ENCODE measurements at places on chromosomes 16 and 17.

DNA sequence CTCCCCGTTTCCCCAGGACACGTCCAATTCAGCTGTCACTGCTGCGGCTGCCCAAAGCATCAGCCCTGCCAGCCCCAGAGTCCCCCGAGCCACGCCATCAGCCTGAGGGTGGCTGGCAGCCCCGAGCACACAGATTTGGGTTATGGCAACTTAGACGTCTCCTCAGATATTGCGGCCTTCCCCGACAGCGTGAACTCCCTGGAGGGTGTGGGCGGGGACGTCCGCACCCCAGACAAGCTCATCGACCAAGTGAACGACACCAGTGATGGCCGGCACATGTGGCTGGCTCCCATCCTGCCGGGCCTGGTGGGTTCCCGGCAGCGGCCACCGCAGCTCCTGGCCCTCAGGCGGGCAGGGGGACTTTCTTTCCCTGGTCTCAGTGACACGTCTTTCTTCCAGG, 224.8 kb downstream of the KATNIP start:
- DNase-seq = no peak

GRCh38 chr17:40612599-40613244, 34.9 kb downstream of the SMARCE1 start:
- no peak for DNase-seq

DNA sequence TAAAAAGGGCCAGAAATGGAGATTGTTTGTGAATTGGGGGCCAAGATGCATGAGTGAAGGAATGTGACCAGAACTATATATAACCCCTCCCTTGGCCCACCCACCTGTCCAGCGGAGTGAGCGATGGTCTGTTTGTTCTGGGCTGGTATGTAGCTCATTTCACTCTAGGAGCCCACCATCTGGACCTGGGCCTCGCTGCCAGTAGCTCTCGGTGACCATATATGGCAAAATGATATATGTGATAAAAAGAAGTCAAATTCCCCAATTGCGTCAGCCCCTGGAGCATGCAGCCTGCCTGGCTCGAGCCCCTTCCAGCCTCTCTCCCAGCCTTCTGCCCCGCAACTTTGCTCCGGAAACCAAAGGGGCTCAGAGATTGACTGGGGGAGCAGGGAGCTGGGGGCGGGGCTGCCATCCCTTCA, 47.3 kb downstream of the CCDC42 start:
- no peak for DNase-seq

- DNase-seq = peak; percentile 47
Observed at GRCh38 chr16:8946544-8946943, 17.2 kb downstream of the USP7 start.

GRCh38 chr17:28001149-28001548, 41.3 kb upstream of the NLK start:
- DNase-seq = no peak

- DNase-seq = no peak
Observed at GRCh38 chr16:89722392-89723278, 1.3 kb downstream of the ZNF276 start.

DNA sequence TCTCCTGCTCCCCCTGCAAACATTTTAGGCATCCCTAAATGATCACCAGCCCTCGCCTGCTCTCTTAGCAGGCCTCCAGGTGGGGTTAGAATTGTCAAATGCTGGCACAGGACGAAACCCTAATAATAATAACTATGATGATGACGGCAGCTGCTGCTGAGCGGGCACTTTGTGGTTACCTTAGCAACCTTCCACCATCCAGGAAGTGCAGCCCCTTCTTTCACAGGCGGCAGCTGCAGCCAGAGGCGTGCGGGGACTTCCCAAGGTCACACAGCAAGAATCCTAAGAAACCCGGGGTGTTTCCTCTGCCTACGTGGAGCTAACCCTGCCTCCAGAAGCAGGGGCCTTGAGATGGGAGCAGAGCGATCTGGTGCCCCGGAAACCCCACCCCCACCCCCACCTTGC, 22.4 kb upstream of the EIF1 start:
- peak; percentile 14 for DNase-seq

DNA sequence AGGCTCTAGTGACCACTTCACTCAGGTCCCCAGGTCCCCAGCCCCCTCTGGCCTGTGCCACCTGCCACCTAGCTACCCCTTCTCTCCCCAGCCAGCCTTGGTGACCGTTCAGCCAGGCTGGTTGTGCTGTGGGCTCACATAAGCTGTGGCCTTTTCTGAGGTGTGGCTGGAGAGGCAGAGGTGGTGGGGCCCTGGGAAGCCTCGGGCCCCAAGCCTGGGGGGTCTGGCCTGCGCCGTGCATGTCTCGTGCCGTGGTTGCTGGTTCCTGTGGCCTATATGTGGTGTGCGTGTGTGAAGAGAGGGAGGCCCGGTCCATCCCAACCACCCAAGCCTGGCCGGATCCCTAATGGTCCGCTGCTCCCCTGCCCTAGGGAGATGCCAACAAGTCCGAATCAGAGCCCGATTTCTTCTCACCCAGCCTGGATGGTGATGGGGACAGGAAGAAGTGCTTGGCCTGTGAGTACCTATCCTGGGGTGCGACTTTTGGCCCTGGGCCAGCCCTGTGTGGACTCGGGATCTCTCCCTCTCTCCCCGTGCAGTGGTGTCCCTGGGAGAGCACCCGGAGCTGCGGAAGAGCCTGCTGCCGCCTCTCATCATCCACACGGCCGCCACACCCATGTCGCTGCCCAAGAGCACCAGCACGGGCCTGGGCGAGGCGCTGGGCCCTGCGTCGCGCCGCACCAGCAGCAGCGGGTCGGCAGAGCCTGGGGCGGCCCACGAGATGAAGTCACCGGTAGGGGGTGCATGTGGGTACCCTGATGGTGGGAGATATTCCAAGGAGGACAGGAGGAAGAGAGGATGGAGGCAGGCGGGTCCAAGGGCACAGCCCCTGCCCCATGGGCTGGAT, 35.9 kb downstream of the CACNA1G start:
- DNase-seq = no peak

GRCh38 chr17:77999413-78000173, 41.1 kb downstream of the TNRC6C start:
- DNase-seq = no peak

DNA sequence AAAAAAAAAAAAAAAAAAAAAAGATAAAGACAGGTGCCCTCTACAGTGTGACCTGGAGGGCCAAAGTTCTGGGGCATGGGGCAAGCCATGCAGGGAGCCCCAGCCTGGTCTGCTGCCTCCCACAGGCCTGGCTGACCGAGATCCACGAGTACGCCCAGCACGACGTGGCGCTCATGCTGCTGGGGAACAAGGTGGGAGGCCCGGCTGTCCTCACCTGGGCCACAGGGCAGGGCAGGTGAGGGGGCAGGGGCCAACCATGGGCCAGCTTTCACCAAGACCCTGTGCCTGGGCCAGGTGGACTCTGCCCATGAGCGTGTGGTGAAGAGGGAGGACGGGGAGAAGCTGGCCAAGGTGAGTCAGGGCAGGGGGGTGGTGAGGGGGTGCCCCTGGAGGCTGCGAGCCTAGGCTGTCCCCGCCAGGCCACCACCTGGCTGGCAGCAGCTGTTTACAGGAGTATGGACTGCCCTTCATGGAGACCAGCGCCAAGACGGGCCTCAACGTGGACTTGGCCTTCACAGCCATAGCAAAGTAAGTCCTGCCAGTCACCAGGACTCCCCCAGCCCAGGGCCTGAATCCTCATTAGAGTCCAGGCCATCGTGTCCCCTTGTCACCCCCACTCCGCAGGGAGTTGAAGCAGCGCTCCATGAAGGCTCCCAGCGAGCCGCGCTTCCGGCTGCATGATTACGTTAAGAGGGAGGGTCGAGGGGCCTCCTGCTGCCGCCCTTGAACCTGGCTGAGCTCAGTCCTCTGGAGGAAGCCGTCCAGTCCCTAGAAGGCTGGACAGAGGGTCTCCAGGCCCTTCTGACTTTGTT, 2.7 kb upstream of the TRAF7 start:
- DNase-seq = no peak

DNA sequence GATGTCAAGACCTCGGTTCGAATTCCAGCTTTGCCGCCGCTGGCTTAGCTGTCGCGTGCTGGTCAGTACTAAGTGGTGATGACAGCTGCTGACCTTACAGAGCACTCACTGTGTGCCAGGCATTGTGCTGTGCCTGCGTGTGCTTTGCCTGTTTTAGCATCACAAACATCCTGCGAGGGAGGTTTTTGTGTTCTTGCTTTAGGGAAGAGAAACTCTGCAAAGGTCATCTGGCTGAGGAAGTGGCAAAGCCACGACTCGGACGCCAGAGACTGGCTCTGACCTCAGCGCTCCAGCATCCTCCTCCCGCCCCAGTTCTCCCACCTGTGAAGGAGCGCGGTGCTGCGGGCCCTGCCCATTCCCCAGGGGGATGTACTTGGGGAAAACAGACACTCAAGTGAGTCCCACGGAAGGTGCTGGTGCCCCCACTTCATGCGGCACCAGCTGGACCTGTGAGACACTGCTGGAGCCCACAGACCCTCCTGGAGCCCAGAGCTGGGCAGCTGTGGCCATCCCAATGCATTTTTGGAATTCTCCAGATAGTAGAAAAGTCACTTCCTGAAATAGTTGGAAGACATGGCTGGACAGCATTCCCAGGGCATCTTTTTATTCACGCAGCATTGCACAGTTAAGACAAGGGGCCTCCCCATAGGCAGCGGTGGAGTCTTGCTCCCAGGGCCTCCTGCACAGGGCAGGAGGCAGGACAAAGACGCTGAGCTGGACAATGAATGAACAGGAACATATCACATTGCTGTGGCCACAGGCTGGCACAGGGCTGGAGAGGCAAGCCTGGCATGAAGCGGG, 20.0 kb upstream of the HERPUD1 start:
- DNase-seq = no peak

DNA sequence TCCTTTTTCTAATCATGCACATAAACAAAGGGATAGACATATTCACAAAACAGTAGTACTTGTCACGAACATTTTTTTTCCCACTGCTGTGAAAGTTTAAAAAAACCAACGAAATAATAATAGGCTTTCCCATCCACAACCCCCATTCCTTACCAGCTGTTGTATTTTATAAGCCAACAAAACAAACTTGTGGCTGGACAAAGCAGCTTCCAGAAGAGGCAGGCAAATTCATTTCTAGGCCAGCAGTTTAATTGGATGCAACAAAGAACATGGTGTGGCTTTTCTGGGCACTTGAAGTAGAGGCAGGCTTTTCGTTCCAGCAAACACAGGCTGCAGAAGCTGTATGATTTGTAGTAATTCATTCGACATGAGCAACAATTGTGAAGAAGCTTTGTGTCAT, 56.0 kb upstream of the FAM20A start:
- DNase-seq = no peak

Data from NCI-H524 treated with DMSO at 0.1 percent for 48 hours (cell line).